ENCODE measurements at places on chromosomes 7 and 10.

DNA sequence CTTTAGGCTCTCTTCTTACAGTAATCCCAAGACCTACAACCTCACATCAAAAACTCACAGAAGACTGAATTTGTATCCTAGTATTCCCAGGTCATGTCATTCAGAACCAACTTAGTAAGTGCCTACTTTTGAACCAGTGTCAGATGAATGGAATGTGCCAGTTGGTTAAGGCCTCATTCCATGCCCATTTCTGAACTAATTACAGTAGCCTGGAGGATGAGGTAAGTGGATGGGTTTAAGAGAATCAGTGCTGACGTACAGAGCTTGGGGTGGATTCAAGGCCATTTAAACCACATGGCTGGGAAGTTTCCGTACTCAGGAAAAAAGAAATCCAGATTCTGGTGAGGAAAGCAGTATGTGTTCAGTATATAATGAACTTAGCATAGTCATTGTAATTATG, 21.9 kb upstream of the FOXP2 start:
- DNase-seq = no peak

- DNase-seq = peak; percentile 47
Measured at GRCh38 chr10:71209731-71210541, 2.4 kb upstream of the UNC5B start.

DNA sequence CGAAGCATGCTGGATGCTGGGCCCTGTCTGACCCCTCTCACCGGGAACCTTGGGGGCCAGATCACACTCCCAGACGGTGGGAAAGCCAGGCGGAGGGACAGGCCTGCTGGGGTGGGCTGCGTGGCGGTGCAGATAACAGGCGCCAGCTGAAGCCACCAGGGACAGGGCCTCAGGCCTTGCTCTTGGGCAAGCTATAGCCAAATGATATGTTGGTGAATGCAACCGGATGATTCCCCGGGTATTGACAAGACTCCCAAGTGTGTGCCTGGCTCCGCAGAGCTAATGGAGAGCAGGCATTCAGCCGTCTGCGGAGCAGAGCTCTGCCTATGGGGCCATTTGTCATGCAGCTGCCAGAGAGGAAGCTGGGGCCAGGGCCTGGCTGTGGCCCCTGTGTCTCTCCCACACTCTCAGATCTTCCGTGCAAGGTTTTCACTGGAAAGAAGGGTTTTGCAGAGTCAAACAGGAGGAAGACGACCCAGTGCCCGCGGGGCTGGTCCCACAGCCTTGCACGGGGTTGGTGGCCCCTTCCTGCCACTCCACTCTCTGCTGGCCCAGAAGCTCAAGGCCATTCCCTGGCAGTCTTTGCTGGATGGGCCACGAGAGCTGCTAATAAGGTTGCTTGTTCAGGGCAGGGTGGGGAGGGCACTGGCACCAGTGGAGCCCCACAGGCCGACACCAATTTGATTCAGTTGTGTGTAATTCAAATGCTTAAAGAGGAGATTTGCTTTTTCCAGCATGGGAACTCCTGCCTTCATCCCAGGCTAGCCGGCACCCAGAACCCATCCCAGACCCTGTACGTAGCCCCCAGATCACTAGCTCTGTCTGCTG, 91.8 kb downstream of the PRKAG2 start:
- peak; percentile 37 for DNase-seq

GRCh38 chr7:25059576-25059975, 65.5 kb downstream of the CYCS start:
- no peak for DNase-seq

DNA sequence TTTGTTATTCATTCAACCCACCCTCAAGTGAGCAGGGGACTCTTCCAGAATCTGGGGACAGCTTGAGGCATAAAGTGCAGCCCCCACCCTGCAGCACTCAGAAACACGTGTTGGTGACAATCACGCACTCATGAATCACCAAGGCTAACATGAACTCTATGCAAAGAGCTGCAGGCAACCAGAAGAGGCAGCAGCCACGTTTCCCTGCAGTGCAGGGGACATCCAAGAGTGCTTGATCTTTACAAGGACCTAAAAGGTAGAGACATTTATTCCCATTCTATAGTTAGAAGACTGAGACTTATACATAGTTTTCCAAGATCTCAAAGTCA, 135.2 kb upstream of the GDF10 start:
- DNase-seq = no peak

DNA sequence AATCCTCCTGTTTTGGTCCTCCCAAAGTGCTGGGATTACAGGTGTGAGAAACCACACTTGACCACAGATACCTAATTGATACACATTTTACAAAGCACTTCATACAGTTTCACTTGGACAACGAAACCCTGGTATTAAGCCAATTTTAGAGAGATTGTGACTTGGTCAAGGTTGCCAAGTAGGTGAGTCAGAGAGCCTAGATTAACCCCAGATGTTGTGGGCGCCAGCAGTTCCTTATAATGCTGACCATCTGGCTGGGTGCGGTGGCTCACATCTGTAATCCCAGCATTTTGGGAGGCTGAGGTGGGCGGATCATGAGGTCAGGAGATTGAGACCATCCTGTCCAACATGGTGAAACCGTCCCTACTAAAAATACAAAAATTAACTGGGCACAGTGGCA, 4.9 kb upstream of the PHKG1 start:
- no peak for DNase-seq

GRCh38 chr10:93591065-93591808, 9.8 kb downstream of the RBP4 start:
- peak; percentile 17 for DNase-seq

DNA sequence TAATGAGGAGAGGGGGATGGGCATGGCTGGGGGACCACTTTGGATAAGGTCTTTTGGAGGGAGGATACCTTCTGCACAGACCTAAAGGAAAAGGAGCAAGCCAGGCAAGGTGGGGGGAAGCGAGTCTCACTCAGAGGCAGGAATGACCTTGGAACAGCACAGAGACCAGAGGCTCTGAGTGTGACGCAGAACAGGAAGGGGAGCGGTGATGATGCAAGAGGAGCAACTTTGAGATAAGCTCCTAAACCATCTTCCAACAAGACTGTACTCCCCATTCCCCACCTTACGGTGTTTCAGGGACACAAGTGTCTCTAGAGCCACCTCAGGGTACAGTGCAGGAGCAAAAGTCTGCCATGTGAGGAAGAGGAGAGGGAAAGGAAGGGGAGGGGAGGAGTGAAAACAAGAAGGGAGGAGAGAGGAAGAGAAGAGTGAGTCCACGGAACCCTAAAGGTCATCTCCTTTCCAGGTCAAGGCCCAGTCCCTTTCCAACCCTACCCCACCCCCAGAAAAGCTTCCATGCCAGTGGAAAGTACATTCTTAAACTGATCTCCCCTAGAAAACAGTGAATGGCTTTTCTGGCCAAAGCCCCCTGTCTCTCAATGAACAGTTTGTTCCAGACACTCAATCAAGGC, 54.1 kb downstream of the JAZF1 start:
- DNase-seq = peak; percentile 27

DNA sequence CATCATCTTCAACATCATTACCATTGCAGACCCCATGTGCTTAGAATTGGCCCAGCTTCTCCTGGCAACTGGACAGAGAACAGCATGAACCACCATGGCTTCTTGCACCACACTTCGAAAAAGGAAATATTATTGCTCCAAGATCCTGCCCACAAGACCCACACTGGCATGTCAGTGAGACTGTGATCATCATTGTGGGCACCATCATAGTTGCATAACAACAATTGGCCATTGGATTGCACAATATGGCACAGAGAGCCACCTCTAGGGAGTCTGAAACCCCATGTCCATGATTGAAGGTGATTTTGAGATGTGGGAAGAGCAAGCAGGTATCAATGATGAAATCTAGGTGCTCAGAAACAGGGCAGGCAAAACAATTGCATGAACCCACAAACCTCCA, 918.9 kb downstream of the GRID1 start:
- no peak for DNase-seq

DNA sequence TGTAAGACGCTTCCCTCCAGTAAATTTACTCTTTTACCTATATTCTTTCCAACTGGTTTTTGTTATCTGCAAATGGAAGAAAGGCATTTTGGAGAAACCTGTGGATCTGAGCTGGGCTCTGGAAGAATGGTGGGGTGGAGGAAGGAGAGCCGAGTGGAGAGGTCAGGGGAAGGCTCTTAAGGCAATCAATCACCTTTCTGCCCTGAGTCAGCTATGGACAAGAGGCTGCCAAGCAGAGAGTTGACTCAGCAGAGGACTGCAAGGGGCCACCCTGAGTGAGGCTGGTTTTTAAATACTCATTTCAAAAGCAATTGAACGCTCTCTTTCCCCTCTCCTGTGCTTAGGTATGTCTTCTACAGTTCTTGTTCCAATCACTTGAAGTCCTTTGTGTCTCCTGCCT, 81.8 kb downstream of the SPAG6 start:
- DNase-seq = no peak

DNA sequence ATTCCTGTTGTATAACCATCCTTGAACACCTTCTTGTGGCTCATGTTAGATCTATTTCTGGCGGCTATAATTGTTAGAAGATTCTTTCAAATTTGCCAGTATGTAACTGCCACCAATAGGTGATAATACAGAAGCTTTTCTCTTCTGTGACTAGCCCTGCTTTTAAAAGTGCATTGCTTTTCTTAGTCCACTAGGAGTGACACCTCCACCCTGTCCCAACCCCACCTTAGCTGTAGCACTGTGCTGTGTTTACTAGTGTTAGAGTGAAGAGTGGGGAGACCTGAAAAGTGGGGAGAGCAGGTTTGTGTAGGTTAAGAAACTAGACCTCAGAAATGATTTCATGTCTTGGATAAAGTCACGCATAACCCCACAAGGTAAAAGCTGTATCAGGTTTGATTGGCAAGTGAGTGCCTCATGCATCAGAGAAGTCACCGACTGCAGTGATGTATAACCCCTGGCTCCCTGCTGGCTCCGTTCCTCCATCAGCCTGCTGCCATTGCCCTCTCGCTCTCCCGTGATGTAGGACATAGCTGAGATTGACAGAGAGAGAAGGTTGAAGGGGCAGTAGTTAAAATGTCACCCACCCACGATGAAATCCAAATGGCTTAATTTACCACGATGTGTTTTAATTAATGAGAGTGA, 12.5 kb downstream of the NPVF start:
- no peak for DNase-seq

GRCh38 chr7:156845379-156846101, 47.4 kb downstream of the LMBR1 start:
- DNase-seq = no peak

DNA sequence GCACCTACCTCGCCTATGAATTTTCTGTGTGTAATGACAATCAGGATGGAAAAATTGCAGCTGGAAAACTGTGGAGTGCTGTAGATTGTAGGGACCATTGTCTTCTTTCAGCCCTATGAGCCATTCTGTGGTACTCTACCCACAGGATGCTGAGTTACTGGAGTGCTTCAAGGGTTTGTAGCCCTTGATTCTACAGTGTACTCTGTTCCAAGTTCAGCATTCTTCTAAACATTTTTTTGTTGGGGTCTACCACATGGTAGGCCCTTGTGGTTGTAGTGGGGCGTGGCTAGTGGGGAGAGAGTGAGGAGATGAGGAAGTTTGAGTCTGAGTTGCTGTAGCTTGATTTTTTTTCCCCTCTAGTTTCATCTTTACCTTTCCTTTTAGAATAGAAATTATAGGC, 33.5 kb downstream of the REEP3 start:
- DNase-seq = no peak

DNA sequence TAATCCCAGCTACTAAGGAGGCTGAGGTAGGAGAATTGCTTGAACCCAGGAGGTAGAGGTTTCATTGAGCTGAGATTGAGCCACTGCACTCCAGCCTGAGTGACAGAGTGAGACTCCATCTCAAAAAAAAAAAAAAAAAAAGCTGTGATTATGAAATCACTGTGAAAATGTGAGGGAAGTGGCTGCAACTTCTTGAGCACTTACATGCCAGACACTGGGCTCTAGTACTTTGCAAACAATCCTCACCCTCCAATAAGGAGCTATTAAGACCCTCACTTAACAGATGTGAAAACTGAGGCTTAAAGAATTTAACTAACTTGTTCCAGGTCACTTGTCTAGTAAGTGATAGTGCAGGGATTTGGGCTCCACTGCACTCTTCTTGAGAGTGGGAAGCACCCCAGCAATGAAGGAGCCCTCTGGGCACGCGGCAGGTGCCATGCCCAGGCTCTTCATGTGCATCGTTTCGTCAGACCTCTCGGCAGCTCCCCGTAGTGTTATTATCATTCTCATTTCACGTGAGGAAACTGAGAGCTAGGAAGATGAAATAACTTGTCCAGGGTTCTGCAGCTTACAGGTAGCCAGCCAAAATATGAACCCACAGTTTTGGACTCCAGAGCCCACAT, 19.0 kb downstream of the MSRB2 start:
- no peak for DNase-seq

DNA sequence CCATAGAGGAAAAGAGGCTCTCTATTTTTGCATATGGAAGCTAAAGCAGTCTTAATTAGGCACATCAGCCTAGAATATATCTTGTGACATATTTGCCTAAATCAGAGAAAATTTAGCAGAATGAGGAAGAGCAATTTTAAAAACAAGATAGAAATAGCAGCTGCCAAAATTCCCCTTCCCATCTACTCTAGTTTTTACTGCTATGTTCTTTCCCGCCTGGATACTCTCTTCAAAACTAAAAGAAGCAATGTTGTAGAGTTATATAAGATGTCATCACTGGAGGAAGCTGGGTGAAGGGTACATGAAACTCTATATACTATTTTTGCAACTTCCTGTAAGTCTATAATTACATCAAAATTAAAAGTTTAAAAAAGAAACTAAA, 87.0 kb downstream of the ARMH3 start:
- no peak for DNase-seq

DNA sequence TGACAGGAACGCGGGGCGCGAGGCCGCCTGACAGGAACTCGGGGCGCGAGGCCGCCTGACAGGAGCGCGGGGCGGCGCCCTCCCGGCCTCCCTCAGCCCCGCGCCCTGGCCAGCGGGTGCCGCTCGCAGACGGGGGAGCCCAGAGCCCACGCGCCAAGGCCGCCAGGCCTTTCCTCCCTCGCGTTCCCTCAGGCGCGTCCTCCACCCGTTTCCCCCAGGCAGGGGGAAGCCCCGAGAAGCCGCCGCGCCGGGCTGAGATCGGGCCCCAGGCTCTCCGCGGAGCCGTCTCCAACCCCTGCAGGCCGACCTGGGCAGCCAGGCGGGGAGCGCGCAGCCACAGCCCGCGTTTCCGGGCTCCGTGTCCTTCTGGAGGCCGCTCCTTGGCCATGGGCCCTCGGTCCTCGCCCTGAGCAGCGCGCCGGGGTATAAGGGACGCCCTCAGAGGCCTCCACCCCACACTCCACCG, 17.7 kb downstream of the PTPRN2 start:
- no peak for DNase-seq

GRCh38 chr10:29698773-29699490, 64.2 kb upstream of the SVIL start:
- DNase-seq = no peak

DNA sequence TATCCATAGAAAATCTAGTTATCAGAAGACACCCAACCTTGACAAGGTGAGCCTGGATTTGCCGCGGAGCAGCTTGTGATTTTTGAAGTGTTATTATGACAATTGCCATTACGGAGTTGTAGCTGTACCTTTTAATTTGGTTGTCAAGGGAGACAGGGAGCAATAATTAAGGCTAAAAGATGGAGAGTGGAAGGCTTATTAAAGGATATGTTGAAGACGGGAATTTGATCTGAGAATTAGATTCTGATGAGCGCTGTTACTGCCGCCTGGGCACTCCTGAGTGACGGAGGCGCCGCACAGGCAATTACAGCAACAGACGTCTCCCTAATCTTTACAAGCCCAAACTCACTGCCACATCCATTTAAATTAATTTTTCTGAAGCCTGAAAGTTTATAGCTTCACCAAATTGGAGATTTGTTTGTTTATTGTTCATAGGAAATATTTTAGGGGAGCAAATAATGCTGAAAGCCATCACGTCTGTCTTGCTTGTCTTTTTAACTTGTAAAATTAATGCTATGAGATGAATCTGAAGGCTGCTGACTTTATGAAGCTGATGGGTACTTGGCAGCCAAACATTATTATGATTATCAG, 475.0 kb upstream of the ADARB2 start:
- DNase-seq = no peak
